Stimulated activated CD4-positive, alpha-beta T cell treated with anti-CD3 and anti-CD28 coated beads, Interleukin-12 subunit alpha, Interleukin-12 subunit beta, amount 100 ng/mL, for 24 hours (primary cell): ENCODE measurements at places on chromosomes 12 and 14.
A peak's percentile ranks its signal among the peaks of the same experiment; 100 is the strongest.

DNA sequence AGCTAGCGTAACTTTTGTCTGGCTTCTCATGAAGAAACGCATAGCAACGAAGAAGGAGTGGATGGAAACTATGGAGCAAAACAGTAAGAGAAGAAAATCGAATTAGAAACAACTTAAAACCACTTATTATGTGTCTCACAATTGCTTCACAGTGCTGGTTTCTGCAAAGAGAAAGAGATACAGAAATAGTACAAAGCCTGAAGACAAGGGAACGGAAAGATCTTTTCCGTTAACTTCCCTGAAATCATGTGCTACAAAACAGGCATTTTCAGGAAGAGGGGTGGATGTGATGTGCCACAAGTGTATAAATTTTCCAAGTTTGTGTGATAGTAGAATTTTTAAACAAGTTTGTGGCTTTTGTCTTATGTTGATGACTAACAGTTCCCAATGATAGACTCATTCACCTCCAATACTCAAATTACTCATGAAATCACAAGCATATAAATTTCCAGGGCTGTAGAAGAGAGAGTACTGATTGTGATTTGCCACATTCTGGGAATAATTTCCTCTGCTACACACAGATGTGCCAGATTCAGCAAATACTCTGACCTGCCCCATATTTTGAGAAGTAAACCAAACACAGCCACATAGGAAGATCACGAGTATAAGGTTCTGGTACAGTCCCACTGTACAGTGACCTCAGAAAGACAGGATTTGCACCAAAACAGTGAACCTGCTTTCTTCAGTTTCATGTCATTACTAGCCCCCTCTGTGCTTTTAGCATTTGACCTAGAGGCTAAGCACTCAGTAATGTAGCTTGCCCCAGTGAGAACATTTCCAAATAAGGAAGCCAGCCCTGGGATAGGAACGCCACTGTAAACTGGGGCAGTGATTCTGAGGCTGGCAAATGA lies 41.4 kb upstream of the PPFIA2 start:
- no peak for DNase-seq

DNA sequence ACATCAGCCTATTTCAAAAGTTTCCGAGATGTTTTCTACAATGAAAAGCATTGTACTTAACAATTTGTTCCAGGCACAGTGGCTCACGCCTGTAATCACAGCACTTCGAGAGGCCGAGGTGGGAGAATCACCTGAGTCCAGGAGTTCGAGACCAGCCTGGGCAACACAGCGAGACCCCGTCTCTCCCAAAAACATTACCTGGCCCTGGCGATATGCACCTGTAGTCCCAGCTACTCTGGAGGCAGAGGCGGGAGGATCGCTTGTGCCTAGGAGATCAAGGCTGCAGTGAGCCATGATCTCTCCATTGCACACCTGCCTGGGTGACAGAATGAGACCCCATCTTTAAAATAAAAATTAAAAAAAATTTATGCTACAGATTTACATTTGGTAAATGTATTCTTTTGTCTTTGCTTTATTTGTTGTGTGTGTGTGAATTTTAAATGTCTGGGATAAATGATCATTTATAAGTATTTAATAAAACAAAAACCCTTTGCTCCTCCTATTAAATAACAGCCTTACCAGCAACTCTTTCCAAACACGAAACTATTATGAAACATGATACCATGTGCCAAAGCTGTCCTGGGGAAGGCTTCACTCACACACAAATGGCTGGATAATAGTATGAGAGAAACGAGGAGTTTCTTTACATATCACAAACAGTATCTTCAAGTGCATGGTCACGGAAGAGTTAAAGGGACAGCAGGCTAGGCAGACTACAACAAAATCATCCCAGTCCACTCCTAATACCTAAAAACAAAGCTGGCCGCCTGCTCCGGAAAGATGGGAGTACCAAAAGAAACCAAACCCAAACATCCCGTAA lies 1.1 kb downstream of the ATXN3 start:
- no peak for DNase-seq

DNA sequence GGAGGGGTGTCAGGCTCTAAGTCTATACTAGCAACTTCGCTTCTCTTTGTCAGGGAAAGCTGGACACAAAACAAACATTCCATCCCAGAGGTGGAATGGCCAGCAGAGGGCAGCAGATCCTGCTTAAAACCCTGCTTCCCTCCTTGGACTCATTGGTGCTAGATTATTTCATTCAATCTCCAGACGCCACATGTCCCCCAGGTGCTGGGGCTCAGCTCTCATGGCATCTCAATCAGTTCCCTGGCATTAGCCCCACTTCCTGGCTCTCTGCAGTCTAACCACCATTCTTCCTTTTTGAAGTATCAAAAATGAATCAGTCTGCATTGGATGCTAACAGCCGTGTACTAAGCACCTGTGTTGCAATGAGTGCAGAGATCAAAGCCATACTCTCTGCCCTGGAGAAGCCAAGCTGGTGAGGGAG lies 8.1 kb upstream of the PPP1R1A start:
- DNase-seq: peak; percentile 53

DNA sequence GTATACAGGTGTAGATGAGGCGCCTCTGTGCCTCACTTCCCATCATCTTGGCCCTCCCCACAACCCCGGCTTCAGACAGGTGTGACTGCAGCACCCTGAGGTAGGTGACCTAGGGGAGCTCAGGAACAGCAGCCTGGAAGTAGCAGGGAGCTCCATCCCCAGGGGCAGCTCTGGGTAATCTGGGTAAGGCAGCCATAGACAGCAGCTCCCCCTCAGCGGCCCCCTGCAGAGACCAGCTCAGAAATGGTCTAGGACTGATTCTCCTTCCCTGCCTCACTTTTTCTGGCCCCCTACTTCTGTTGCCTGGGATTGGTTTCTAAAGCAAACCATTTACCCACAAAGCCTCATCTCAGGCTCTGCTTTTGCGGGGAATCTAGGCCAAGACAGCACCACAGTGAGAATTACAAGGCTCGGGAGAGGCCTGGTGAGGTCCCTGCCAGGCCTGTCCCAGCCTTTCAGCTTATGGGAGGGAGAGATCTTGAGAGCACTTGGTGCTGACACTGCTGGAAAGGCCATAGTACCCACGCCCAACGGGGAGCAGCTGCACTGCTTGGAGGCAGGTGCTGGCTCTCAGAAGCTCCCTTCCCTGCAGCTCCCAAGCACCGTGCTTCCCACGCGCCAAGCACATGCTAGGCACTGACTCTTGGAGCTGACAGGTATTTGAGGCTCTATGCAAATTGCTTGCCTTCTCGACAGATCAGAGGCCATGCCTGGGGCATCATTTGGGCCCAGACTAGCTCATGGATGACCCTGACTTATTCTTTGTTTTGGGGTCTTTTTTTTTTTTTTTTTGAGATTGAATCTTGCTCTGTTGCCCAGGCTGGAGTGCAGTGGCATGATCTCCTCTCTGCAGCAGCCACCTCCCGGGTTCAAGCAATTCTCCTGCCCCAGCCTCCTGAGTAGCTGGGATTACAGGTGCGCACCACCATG lies 45.1 kb upstream of the TRAF3 start:
- no peak for DNase-seq
